ENCODE measurements at places on chromosomes 12 and 14.

GRCh38 chr14:75183225-75183624 lies 6.8 kb upstream of the TMED10 start:
- no peak for DNase-seq

DNA sequence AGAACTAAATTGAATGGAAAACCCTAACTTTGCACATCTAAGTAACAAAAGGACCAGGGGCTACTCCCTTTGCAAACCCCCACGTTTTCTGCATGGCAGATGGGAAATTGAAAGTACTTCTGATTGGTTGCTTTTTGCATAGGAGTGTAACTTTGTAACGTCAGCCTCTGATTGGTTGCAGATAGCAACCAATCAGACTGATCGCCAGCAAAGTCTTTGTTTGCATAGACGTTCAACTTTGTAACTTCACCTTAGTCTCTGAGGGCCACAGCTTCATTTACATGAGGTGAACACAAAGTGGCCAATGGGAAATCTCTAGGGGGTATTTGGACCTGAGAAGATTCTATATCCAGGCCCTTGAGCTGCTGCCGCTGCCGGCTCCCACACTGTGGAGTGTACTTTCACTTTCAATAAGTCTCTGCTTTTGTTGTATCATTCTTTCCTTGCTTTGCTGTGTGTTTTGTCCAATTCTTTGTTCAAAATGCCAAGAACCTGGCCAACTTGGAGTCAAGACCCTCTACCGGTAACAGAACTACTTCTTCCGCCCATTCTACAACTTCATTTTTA lies 102.5 kb upstream of the PRICKLE1 start:
- DNase-seq = no peak

- no peak for DNase-seq
These were observed 3.9 kb upstream of the ATN1 start for GRCh38 chr12:6923851-6924250.

- no peak for DNase-seq
These were observed 4.2 kb downstream of the DDX51 start for GRCh38 chr12:132139912-132140311.

DNA sequence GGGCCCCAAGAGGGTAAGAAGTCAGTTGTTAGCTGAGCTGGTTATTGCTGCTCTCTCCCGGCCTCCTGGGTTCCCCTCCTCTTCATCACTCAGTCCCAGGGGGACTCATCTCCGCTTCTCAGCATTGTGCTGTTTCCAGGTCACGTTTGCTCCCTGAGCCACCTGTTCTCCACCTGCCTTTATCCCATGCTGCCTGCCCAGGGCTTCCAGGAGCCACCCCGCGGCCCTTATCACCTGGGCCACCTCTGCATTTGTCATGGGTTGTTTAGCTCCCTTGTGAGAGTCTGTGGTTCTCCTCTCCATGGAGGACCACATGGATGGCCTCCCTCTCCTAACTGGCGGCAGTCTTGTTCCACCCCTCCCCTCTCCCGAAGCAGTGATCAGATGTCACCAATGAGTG lies 36.0 kb downstream of the SYNDIG1L start:
- no peak for DNase-seq

- DNase-seq = no peak
These were observed 27.8 kb downstream of the GPHB5 start for GRCh38 chr14:63290741-63291430.

DNA sequence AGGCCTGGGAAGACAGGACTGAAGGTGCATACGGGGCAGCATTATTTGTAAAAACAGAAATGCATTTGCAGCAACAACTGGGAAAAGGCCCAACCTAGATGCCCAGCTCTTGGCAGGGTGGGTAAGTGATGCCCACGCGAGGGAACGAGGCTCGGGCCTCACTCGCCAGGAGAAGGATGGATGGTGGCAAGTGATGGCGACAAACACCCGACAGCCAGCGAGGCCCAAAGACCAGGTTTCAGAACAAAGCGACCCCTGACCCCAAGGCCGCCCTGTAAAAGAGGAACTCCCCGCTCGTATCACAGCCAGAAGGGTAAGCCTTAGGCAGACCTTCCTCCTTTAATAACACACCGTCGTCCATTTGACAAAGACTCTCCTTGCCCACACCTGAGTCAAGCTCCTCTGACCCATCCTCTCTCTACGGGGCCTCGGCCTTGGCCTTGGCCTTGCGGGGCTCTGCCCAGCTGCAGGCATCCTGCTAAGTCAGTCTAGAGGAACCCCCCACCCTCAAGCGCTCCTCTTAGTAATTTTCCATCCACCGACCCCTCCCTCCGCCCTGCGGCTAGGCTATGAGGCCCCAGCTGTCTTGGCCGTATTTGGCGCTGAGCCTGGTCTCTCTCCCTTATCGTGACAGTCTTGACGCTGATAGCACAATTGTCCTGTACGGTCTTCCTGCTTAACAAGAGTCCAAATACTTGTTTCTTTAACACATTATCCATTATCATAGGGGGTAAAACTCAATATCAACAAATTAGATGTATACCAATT lies 80.2 kb downstream of the NCOR2 start:
- no peak for DNase-seq

DNA sequence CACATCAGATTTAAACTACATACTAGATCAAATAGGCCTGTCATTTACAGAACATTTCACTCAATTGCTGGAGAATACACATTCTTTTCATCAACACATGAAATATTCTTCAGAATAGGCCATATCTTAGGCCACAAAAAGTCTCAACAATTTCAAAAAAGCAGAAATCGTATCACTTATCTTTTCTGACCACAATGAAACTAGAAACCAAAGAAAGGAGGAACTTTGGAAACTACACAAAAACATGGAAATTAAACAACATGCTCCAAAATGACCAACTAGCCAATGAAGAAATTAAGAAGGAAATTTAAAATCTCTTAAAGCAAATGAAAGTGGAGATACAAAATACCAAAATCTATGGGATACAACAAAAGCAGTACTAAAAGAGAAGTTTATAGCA lies 35.1 kb downstream of the PARP11 start:
- DNase-seq = no peak
